ENCODE measurements at places on chromosomes 12 and 14. TPM values are rescaled to one million over a fixed set of nuclear protein-coding genes. Genes with fewer than 3 reads are reported as not detected.

The CDH24 gene
- 6.4 TPM for total RNA-seq

The NGB gene
- total RNA-seq = not detected

The CCDC197 gene
- not detected for total RNA-seq

The FOXN3 gene
- total RNA-seq = 38.5 TPM

The PLA2G1B gene
- 0.90 TPM for total RNA-seq

The IL26 gene
- total RNA-seq = not detected

The TBC1D30 gene
- total RNA-seq = 3.9 TPM

The C12orf60 gene
- total RNA-seq = 3.6 TPM

GRCh38 chr14:96309896-96310330 lies 53.2 kb downstream of the ATG2B start:
- no peak for DNase-seq

DNA sequence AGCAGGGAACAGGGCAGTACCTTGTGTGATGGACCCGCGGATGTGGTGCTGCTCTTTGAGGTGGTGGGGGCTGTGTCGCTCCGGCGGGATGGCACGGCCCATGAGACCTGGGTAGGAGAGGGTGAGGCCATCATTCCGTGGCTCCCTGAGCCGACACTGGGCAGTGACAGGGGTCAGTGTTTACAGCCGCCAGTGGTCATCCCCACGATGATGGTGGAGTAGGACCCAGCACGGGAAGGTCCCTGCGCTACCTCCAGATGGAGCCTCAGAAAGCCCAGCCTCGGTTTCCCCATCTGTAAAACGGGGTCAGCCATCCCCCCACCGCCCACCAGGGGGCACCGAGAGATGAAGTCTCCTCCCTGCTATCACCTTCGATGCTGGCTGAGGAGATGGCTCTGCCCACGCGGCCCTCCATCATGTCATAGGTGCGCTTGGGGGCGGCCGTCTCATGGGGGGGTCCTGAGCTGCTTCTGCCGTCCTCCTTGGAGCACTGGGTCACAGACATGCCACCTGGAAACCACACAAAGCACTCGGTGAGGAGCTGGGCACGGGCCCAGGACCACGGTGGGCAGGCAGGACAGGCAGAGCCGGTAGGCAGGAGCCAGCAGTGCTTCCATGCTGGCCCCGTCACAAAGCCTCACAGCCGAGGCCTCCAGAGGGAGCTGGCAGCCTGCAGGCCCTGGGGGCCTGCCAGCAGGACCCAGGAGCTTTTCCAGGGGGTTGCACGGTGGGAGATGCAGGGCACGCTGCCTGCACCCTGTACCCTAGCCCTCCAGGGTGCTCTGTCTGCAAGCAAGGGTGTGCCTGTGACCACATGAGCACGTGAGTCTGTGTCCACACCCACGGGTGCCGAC lies 53.1 kb downstream of the RFLNA start:
- DNase-seq = no peak

DNA sequence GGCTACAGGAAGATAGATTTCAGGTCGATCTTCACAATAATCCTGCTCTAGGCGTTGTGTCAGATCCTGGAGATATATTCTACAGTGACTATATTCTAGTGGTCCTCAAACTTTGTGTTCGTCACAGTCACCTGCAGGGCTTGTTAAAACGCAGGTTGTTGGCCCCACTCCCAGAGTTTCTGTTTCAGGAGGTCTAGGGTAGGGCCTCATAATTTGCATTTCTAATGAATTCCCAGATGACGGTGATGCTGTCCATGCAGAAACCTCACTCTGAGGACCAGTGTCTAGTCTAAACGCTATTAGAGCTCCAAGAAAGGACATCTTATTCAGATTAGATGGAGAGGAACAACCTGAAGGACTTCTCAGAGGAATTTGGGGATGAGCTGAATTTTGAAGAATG lies 13.2 kb upstream of the SLC6A13 start:
- DNase-seq = no peak

GRCh38 chr12:124888260-124888659 lies 24.6 kb upstream of the SCARB1 start:
- no peak for DNase-seq

GRCh38 chr14:100568164-100568997 lies 18.8 kb downstream of the BEGAIN start:
- DNase-seq = no peak

DNA sequence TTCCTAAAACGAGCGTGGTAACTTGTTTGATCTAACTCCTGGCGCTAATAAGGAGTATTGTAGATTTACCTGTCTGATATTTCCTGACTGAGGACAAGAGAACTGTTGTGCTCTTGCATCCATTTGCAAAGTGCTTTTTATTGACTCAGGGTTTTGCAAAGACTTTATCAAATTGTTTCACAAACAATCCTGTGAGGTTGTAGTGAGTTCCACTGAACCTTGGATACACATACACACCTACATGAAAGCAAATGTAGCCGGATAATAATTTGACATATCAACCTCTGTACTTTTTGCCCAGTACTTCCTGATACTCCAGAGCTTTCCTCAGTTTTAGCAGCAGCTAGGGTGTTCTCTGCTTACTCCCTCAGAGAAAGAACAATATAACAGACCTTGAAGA lies 6.7 kb upstream of the PTGER2 start:
- no peak for DNase-seq

- no peak for DNase-seq
These were observed 73.4 kb downstream of the IFNG start for GRCh38 chr12:68086019-68086603.

GRCh38 chr12:47770086-47770726 lies 2.8 kb upstream of the SLC48A1 start:
- DNase-seq = no peak

GRCh38 chr12:111099186-111099585 lies 178.8 kb upstream of the MYL2 start:
- DNase-seq = no peak

DNA sequence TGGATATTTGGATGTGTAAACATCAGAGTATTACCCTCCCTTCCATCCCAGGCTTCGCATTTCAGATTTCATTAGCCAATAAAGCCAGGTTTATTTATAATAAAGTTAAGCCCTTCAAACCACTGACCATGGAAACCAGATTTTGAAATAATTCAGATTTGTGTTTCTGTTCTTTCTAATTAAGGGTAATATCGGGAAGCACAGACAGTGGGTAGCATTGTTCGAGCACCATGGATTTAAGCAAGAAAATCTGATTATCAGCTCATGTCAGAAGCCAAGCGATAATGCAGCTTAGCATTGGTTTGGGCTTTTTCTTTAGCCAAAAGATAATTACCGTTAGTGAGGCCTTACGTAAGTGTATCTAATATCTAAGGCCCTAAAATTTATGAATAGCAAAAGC lies 116.1 kb downstream of the C12orf42 start:
- DNase-seq = peak; percentile 18

DNA sequence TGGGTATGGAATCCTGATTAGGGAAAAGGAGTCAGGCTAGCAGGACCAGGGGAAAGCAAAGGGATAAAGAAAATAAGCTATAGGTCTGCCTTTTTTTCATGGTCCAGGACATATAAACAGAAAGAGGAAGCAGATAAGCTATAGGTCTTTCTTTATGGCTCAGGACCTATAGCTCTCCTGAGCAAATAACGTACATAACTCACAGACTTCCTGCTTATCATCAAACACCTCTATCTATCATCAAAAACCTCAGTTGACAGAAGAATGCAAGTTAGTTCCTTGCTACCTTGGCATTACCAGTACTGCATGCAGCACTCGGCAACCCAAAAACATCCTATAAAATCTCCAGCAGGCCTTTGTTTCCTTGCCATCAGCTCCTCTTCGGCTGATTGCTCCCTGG lies 238.7 kb upstream of the OR4E1 start:
- DNase-seq = no peak

GRCh38 chr14:98374136-98374535 lies 897.9 kb downstream of the BCL11B start:
- no peak for DNase-seq

DNA sequence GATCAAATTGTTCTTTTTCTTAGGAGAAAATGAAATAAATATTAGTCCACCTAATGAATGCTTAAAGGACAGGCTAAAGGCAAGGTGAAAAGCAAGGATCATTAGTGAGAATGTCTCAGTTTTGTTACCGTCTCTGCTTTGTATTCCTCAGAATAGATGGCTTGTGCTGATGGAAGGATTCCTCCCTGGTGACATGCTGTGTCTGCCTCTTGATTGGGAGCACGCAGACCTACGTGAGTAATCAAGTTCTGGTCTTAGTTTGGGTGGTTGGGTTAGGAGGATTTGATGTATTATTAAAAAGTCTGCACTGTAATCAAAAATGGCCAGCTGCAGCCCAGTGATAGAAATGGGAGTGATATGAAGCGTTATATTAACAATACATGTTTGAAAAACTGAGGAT lies 78.8 kb upstream of the RTL1 start:
- no peak for DNase-seq

DNA sequence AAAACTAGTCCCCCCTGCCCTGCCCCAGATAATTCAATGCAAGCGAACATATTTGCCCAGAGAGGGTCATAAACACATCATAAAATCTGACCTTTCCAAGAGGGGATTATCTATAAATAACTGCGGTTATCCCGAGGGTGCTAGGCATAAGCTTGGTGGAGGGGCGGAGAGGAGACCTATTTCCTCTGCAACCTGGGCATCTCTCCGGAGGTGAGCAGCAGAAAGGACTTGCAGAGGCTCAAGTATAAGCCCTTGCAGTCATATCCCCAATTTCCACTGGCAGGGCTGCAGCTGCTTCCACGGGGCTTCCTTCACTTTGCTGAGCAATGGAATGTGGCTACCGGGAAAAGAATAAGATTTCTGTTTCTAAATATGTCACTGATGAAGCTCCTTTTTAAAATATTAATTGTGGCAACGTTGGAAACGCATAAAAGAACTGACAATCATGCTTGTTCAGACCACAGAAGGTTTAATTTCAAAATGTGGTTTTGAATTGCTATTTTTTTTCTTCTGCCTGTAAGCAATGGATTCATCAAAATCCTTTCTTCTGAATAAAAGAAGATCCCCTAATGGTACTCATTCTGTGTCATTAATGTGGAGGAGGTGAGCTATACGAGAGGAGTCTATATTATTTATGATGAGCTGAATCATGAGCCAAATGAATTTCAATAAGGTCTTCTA lies 268.9 kb upstream of the ATP2B1 start:
- DNase-seq = no peak

DNA sequence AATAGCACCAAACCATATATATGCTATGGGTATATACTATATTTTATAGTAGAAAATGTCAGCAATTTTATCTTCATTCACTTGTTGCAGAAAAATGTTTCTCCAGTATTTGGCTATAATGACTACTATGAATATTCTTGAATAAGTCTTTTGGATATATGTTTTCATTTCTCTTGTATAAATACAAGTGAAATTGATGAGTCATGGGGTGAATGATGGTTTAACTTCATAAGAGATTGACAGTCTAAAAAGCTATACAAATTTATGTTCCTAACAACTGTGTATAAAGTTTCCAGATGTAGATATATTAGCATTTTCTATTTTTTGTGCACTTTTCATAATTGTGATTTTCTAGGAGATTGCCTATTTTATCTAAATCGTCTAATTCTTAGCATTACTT lies 714.8 kb downstream of the TRHDE start:
- DNase-seq = no peak

DNA sequence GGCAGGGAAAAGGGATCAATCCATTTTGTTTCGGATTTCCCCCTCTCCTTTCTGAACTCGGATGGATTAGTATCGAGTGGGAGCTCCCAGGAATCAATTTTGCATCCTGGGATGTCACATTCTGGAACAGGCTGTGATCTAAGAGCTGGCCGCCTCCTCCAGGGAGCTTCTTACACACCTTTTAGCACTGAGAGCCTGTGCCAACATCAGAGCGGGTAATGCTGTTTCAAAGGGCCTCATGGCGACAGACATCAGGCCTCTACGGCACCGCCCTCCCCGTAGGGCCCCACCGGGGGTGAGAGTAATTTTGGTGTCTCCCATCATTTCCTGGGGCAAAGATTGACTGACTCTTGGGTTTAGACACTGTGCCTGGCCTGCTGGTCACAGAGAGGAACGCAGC lies 2.7 kb downstream of the GALNT9 start:
- DNase-seq = no peak

DNA sequence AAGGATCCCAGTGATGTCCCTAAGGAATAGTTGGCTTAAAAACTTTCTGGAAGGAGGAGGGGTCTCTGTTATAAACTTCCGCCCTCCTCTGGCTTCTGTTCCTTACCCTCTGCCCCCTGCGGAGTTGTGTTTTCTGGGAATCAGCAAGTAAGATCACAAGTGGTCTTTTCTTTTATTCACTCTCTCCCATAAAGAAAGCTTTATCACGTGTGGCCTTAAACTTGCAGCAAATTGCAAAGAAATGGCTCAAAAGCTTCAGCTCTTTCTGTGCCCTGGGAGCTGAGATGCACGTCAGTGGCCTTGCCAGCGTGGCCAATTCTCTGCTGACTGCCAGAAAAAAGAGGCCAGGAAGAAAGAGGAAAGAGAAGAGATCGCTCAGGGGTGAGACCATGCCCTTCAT lies at the start of gene SLCO1C1:
SLCO1C1 (plus strand) TSS at position 101 of the 400 bp plus-strand sequence. CDS start 4,245 bp downstream, outside the sequence.
- no peak for DNase-seq

Data from urinary bladder (tissue), 4 donors.